ENCODE measurements at places on chromosomes 6 and 20.

GRCh38 chr6:10743515-10743914 lies 4.1 kb upstream of the TMEM14B start:
- DNase-seq, result no peak

GRCh38 chr6:33418690-33419291 lies 884 bp upstream of the CUTA start:
- DNase-seq, result no peak

- no peak for DNase-seq
Observed at GRCh38 chr6:24859608-24860200, 61.0 kb upstream of the ARMH2 start.

DNA sequence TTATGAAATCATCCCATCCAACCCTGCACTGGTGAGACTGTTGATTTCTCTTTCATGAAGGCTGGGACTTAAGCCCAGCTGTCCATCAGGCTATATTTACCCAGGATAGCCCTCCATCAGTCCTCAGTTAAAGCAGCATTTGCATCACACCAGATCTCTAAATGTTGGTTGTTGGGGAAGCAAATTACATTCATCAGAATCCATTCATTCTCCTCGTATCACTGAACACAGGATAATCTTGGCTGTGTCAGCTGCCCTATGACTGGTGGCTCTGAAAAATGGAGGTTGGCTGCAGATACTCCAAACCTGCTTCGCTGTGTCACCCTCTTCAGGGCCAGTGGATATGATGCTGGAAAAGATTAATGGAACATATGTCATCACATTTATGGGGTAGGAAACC lies 718.3 kb downstream of the KIF16B start:
- no peak for DNase-seq

DNA sequence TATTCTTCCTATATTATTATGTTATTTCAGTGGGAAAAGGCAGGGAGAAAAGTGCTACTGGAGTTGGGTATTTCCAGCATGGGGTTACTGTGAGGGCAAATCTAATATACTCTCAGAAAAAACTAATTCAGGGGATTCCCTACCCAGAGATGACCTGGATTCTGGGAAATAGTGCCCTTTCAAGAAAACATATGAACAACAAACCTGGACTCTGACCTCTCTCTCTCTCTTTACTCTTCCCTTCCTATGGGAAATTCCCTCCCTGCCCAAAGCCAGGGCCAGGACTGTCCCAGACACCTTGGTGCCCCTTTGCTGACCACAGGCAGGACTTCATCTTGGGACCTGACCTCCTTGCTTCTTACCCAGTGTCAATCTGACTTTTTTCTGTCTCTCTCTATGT lies 1.6 kb upstream of the UBD start:
- DNase-seq, result no peak

GRCh38 chr20:33318096-33318429 lies 35.0 kb downstream of the BPIFB1 start:
- DNase-seq, result no peak

- no peak for DNase-seq
Observed at GRCh38 chr20:34065260-34065659, 46.8 kb downstream of the EIF2S2 start.
